ENCODE measurements at places on chromosomes 12 and 14.

GRCh38 chr12:98973395-98973794, 328.3 kb downstream of the APAF1 start:
- DNase-seq = no peak

GRCh38 chr14:22174412-22175277, 414.4 kb downstream of the DAD1 start:
- DNase-seq = peak; percentile 24

DNA sequence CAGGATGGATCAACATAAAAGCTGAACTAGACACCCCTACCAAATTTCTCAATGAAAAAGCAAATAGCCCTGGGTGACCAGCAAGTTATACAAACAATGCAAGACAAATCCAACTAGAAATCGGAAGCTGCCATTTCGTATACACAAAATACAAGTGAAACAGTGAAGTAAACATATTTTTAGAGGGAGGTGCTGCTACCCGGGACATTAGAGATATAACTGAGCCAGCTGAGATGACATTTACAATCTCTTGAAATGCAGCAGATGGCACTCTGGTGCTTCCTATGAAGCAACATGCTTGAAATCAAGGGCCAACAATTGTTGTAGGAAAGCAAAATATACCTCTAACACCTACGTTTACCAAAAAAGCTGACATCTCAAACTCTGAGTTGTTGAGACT, 25.5 kb downstream of the BDKRB1 start:
- DNase-seq = no peak

DNA sequence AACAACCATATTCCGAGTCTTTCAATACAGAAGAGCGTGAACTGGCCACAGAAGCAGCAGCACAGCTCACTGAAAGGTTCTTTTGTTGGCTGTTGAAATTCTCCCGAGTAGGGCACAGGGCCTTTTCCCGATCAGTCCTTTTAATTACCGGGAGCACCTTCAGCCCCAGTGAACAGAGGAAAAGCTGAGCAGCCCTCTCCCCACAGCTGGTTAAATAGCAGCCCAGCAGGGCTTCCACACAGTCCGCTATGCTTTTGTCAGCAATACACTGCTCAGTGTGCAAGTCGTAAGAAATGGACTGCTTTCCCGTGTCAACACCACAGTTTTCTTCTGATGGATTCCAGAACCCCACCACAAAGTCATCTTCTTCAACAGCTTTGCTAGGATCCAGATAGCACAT, 61.3 kb downstream of the DICER1 start:
- DNase-seq = no peak

DNA sequence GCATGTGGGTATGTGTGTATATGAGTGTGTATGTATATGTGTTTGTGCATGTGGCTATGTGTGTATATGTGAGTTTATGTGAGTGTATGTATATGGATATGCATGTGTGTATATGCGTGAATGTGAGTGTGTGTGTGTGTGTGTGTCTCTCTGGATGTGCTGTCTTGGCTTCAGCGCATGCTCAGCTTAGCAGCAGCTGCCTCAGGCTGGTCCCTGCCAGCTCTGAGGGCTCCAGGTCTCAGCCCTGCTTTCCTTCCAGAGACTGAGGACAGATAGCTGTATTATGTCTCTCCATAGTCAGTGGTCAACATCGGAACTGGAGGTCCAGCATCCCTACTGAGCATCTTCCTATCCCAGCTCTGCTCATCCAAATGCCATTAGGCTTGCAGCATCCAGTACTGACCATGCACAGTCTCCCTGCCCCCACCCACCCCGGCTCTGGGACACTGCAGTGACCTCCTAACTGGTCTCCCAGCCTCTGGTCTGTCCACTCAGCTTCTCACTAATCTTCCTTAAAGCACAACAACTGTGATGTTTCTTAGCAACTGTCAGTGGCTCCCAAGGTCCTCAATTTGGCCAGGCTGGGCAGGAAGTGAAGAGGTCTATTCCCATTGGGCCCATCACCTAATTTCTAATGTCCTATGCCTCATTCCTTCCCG, 22.8 kb downstream of the FAIM2 start:
- DNase-seq = no peak

DNA sequence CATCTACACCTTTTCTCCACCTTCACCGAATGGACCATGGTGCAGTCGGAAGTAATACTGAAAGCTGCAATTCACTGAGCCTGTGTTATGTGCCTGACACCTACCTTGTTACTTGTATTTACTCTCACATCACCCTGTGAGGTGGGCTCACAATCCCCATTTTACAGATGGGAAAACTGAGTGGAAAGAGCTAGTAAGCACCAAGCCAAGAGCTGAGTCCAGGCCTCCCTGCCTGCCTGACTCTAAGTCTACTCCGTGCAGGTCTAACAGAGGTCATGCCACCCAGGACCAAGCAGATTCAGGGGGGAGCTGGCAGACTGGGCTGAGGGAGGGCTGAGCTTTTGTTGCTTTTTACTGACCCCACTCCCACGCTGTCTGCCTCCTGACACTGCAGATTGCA, 29.1 kb upstream of the TC2N start:
- DNase-seq = no peak

DNA sequence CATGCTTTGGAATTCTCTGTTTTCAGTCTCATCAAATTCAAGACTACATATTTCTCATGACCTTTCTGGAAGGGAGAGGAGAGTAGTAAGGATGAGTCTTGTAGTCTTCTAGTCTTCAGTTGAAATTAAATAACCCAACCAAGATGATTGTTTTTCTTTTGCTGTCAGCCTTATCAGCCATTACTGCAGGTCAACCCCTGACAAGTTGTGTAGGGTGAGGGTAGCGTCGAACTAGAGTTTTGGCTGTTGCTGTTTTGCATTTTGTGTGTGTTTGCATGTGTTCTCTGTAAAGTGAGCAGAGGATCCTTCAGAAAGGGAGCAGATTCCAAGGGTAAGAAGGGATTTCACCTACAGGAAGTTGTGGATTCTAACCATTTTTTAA, 28.4 kb downstream of the DIP2B start:
- no peak for DNase-seq

GRCh38 chr12:49274396-49275069, 9.7 kb downstream of the TUBA1C start:
- no peak for DNase-seq

DNA sequence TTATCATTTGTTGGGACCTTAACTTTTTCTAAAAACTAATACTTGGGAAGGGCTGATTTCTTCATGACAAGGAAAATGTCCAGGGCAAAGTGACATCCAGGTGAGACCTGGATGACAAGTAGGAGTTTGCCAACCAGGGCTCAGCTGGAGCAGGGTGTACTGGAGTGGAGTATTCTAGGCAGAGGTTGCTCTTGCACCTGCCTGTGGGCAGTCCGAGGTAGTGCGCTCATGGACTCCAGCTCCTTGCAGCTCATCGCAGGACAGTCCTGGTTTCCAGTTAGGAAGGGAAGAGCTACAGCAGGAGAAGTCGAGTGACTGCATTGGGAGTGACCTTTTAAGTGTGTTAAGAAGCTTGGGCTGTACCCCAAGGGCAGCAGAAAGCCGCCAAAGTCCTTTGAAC, 175.9 kb downstream of the PELI2 start:
- no peak for DNase-seq

DNA sequence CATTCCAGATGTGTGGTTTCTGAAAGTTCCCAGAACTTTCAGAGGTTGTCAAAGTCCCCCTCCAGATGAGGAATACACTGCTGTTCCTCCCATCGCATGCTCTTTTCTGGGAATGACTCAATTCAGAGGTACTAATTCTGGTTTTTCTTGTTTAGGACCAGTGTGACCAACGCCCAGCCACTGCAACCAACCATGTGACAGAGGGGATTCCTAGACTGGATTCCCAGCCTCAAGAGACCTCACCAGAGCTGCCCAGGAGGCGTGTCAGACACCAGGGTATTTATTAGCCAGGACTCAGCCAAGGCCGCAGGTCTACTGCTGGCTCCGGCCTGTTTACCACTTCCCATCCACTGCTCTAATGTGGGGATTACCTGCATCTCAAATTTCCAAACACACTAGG, 24.2 kb downstream of the TRAFD1 start:
- DNase-seq = peak; percentile 90

- DNase-seq = peak; percentile 80
These were observed 1.5 kb upstream of the PLEKHG3 start for GRCh38 chr14:64702493-64703394.
